ENCODE measurements at places on chromosomes 1 and 21.

DNA sequence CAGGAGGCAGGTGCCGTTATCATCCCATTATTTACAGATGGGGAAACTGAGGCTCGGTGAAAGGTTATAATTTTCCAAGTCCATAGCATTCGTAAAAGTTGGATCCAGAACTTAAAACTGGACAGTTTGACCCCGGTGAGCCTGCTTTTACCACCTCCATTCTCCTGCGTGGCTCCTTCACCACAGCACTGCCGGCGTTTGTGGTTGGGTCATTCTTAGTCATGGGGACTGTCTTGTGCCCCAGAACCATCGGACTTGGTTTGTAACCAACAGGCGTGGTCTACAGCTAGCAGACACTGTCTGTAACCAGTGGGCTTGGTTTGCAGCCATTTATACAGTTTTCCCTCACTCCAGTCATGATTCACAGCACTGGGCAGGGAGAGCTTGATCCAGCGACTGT is 511.3 kb downstream of the NPHP4 start:
- DNase-seq, result no peak

GRCh38 chr1:113998361-113998760 is 19.1 kb downstream of the OLFML3 start:
- no peak for DNase-seq

GRCh38 chr1:48227165-48228013 is 4.9 kb downstream of the SLC5A9 start:
- no peak for DNase-seq

GRCh38 chr1:187476671-187477070 is 647.9 kb downstream of the PLA2G4A start:
- no peak for DNase-seq

DNA sequence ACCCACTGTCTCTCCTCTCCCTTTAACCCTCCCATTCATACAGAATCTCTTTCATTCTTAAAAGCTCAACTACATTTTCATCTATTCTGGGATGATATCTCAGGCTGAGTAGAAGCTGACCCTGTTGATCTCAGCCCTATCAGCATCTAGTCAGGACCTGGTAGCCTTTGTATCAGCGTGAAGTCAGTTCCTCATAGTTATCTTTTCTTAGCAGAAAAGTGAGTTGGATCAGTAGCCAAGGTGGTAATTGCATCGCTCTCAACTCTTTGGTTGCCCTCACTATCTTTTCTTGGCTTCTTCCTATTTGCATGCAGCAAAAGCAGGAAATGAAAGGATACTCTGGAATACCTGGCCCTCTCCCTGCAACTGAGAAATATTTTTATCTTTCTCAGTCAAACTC is 13.6 kb upstream of the GOLT1A start:
- no peak for DNase-seq

DNA sequence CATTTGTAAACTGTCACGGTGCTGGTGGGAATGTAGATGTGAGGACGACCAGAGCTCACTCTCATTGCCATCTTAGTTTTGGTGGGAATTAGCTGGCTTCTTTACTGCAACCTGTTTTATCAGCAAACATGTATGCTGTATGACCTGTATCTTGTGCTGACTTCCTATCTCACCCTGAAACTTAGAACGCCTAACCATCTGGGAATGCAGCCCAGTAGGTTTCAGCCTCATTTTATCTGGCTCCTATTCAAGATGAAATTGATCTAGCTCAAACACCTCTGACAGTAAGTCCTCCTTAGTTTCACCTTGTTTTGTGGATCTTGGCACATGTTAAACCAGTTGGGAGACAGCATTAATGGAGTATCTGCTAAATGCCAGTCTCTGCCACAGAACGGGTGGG is 174.6 kb downstream of the HLX start:
- DNase-seq, result no peak

GRCh38 chr1:222897527-222898190 is 82.8 kb downstream of the DISP1 start:
- DNase-seq, result no peak

DNA sequence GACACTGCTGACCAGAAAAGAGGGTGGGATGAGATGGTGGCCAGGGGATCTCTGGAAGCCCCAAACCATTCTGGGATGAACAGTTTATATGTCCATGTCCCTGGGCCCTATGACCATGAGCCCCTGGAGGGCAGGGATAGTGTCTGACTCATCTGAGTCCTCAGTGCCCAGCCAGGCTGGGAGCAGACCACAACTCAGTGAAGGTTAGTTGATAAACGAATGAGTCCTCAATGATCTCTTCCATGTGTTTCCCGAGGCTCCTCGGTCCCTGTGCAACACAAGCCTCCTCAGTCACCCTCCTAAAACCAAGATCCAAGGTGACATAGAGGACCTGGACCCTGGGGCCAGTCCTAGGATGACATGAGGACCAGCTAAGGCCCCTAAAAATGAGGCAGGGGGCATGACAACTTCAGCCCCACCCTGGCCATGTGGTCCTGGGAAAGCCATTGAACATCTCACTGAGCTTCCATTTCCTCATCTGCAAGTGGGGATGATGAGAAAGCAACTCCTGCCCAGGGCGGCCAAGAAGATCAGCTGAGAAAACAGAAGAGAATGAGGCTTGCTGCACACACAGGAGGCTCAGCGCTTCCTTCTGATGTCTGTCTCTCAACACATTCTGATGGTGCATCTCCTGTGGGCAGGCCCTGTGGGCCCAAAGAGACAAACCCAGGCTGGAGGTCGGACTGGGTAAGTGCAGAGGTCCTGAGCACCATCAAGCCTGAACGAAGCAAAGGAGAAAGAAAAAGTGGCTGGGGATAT is 86.3 kb downstream of the GLIS1 start:
- DNase-seq, result no peak

DNA sequence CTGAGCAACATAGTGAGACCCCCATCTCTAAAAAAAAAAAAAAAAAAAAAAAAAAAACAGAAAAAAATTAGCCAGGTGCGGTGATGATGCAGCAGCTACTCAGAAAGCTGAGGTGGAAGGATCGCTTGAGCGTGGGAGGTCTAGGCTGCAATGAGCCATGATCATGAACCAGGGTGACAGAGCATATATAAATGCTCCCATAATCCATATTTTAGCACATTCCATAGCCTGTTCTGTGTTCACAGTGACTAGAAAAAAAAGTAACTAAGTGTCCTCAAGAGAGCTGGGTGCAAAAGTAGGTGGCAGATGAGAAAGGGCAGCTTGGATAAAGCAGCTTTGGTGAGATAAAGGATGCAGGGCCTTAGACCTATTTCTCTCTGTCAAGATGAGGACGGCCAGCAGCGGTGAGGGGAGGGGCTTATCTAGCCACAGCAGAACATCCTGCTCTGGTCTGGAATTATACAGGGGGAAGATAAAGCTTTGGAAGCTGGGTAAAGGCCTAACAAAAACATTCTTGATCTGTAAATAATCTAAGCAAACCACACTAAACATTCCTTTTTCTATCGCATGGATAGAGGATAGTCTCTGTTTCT is 205.3 kb downstream of the DAB1 start:
- DNase-seq, result no peak

- no peak for DNase-seq
Observed at GRCh38 chr1:223820515-223820858, 25.3 kb downstream of the TP53BP2 start.

DNA sequence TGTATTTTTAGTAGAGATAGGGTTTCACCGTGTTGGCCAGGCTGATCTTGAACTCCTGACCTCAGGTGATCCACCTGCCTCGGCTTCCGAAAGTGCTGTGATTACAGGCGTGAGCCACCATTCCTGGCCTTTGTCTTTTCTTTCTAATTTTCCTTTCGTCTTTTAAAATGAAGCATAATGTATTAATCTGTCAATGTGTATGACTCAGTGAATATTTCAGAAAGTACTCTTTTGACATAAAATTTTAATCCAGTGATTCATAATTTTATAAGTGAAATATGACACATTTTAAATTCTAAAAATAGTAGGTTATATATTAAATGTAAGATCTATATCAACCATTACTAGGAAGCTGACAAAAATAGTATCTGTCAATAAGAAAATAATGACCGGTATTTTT is 1059.0 kb upstream of the PRMT6 start:
- DNase-seq, result no peak

DNA sequence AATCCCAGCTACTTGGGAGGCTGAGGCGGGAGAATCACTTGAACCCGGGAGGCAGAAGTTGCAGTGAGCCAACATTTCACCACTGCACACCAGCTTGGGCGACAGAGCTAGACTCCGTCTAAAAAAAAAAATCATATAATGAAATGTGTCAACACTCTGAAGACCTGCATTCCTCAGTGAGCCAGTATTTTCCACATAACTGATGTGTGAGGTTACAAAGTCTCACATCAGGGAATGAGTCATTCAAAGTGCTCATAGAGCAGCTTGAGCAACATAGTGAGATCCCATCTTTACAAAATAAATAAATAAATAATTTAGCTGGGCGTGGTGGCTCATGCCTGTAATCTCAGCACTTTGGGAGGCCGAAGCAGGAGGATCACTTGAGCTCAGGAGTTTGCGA is 65.5 kb downstream of the CASZ1 start:
- no peak for DNase-seq

DNA sequence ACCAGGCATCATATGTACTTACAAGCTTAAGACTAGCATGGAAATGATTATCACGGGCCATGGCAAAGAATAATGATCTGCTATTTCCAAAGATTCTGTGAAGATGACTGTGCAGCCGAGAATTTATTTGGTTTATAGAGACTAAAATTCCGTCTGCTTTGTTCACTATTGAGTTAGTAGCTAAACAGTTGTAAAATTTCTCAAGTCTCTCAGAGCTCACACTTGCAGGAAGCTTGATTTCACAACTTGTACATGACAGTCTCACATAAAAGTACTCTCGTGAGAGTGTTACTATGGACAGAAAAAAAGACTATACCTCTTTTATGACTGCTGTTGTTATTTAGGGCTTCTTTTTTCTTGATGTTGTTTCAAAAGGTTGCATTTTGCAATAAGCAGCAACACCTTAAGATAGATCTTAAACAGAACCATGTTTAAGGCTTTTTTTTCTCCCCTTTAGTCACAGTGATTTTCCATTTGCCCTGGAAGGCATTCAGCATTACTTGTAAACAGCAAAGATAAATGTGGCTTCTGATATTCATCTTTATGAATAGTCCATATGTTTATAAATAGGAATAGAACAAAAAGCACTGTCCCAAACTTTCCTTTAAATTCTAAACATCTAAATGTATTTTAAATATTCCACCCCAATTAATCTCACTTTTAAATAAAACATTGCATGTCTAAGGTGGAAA is 24.8 kb downstream of the ST6GALNAC5 start:
- DNase-seq, result no peak

DNA sequence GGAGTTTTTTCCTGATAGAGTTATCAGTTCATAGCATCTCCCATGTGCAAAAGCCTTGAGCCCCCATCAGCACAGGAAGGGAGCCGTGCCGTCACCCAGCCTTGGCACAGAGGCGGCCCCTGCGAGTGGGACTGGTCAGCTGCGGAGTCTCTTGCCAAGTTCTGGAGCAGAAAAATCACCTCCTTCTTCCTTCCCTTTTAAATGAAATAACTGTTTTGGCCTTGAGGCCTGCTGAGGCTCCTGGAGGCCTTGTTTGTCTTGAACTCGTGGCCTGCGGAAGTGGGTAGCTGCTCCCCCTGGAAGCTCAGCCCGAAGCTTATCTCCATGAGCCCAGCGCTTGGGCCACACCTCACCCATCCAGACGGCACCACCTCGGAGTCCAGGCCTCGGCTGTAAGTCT is 145.7 kb upstream of the TMEM51 start:
- DNase-seq, result no peak

DNA sequence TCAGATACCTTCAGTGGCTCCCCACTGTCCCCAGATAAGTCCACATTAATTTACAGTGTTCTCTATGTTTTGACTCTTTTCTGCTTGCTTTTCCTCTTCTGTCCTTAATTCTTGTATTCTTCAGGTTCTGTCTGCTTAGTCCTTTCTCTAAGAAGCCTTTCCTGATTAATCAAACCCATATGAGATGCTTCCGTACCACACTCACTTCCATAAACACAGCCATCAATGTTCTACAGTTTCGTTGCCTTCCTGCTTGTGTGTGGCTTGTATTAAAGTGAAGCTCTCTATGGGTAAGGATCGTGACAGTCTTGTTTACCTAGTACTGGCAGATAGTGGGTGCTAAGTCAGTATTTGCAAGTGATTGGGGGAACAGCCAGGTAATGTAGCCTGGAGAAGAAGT is 75.9 kb downstream of the PRDM2 start:
- no peak for DNase-seq

- no peak for DNase-seq
Observed at GRCh38 chr21:38499296-38499695, 1.0 kb upstream of the ERG start.

GRCh38 chr21:33380483-33380998 is 22.7 kb upstream of the IFNGR2 start:
- no peak for DNase-seq

- DNase-seq, result peak; percentile 82
Observed at GRCh38 chr1:203216274-203217138, 13.0 kb downstream of the CHIT1 start.

DNA sequence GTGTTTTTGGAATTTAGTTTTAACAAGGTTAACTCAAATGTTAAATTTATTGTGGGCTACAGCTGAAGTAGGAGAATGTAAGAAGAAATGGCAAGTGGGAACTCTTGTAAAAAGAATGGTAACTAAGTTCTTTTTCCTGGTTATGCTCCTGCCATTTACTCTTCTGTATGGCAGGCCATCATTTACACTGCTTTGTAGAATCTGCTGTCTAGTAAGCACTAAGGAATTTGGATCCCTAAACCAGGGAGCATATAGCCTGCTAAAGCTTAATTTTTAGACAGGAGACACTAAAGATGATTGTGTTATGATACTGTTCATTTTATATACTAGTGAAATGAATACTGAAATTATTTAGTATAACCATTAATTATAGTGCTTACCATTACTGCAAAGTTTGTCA is 85.3 kb downstream of the CAMTA1 start:
- no peak for DNase-seq

- peak; percentile 77 for DNase-seq
Observed at GRCh38 chr1:36420836-36421317, 23.2 kb upstream of the LSM10 start.

GRCh38 chr1:206048582-206048981 is 4.4 kb upstream of the RHEX start:
- no peak for DNase-seq

- no peak for DNase-seq
Observed at GRCh38 chr1:161000736-161001480, 20.0 kb downstream of the F11R start.

DNA sequence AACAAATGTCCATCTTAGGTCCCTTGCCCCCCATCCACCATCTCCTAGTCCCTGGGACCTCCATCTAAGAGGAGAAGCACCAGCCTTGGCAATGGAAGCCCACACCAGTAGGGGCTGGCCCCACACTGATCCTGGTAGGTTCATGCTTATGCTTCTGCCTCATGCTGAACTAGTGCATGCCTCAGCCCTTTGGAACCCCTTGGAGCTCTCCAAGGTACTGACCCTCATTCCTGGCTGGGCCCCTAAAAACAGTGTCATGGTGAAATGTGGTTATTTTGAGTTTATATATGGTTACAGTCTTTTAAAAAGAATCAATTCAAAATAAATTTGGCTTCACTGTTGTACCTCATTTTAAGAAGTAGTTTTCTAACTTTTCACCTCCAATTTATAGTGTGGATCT is 108.3 kb downstream of the HIVEP3 start:
- no peak for DNase-seq

DNA sequence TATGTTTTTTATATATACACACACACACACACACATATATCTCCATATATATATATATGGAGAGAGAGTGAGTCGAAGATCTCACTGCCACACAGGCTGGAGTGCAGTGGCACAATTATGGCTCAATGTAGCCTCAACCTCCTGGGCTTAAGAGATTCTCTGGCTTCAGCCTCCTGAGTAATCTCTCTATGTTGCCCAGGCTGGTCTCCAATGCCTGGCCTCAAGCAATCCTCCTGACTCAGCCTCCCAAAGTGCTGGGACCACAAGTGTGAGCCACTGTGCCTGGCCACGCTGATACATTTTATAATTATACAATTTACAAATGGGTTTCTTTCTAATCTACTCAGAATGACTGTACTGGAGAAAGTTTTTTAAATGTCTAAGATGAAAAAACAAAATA is 664.2 kb downstream of the PTPRC start:
- DNase-seq, result no peak
